Globus pallidus (tissue), 1 donor: ENCODE measurements at places on chromosomes 7 and 10.

- DNase-seq = no peak
These were observed 59.6 kb downstream of the RUNDC3B start for GRCh38 chr7:87687653-87688254.

- DNase-seq = no peak
These were observed 104.9 kb downstream of the DOCK4 start for GRCh38 chr7:112101201-112101846.

GRCh38 chr7:73991522-73992100, 36.4 kb upstream of the ELN start:
- DNase-seq = no peak

DNA sequence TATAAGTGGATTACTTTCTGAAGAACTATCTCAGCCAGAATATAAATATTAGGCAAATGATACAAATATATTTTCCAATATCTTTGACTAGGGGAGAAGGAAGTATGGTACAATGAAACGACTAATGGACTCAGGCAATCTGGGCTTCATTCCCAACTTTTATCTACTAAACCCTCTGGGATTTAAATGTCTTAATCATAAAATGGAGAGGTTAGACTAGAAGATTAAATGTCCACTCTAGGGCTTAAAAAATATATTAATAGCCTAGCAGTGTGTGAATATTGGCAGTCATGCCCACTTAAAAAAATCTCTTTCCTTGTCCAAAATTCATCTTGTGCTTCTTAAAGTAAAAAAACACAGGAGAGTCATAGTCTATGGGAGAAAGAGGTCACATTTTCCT, 98.3 kb downstream of the CTTNBP2 start:
- no peak for DNase-seq

GRCh38 chr7:98200364-98200763, 10.9 kb upstream of the BHLHA15 start:
- no peak for DNase-seq

DNA sequence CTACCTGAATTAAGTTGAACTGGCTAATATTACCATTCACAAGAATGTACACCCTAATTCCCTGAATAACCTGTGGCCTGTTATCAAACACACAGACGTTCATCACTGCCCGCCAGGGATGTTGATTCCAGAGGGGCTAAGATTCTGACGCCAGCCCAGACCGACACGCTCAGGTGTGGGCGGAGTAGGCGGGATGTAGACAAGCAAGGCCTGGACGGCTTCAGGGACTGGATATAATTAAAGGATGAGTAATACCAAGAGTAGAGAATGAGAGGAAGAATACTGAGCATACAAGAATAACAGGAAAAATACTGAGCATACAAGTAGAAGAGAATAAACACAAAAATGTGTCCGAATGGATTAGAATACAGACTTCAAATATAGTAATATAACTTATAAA, 29.0 kb downstream of the CUBN start:
- DNase-seq = no peak

GRCh38 chr7:38548605-38549004, 82.6 kb downstream of the AMPH start:
- DNase-seq = no peak

DNA sequence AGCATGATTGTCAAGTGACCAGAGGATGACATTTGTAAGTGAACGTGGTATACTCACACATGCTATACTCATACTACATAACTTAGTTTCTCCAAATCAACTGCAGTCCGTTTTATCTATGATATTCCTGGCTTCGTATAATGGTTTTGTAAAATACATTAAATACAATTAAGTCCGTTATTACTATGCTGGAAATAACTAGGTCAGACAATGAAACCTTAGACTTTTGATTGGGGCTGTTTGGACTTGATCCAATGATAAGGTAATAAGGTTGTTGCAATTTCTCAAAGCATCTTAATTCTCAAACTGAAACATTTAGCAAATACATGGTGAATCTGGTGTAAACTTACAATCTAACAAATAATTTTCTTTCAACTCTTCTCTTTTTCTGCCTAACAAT, 117.0 kb downstream of the TWIST1 start:
- DNase-seq = no peak

DNA sequence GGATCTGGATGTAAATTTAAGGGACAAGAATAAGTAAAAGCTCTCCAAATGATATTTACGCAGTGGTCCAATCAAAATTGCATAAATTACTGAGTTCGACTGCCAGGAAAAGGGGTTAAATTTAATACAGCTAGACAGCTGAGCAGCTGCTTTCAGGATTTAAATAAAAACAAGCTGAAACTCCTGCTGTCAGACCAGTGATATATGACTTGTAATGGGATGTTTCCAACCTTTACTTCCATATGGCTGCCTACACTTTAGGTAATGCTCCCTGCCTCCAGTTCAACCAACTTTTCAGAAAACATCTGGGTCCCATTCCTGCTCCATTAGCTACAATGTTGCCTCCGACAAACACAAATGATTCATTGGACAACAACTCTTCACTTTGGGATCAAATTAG, 326.3 kb upstream of the DGKB start:
- DNase-seq = no peak

DNA sequence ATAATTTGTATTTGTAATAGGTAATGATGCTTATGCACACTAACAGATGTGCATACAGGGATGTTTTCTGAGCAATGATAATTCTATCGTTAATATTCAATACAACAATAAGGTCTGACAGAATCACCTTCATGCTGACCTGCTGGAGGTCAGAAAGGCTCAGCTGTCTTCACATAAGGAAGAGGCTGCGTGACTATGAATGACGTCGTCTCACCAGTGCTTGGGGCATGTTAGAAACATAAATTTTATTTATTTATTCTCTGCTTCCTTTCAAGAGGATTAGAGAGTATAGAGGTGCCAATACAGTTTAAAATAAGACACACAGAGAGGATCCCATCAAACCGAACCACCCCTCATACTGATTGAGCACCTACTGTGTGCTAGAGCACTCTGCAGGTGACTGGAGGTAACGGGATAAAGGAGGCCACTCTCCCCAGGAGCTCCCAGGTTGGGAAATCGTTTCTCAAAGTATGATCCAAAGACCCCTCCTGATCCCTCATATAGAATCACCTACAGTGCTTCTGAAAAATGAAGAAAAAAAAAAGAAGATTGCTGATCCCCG, 265.6 kb upstream of the NPVF start:
- no peak for DNase-seq

DNA sequence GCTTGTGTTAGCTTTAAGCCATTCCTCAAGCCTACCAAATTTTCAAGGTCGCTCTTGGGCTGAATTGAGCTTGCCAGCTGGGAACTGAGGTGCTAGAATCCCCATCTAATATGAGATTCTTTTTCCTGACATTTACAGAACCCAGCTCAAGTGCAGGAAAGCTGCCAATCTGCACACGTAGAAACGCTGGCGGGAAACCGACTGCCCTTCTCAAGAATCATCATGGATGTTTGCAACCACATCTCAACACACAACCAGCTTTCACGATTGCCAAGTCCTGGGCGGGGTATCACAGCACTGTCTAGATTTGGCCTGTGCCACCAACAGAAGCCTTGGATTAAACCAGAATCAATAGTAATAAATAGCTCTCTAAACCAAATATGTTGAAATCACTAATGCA, 203.7 kb downstream of the DIP2C start:
- no peak for DNase-seq

GRCh38 chr10:6813856-6814255, 233.8 kb upstream of the PRKCQ start:
- DNase-seq = no peak

- DNase-seq = no peak
These were observed 84.1 kb downstream of the CCSER2 start for GRCh38 chr10:84412482-84412881.

DNA sequence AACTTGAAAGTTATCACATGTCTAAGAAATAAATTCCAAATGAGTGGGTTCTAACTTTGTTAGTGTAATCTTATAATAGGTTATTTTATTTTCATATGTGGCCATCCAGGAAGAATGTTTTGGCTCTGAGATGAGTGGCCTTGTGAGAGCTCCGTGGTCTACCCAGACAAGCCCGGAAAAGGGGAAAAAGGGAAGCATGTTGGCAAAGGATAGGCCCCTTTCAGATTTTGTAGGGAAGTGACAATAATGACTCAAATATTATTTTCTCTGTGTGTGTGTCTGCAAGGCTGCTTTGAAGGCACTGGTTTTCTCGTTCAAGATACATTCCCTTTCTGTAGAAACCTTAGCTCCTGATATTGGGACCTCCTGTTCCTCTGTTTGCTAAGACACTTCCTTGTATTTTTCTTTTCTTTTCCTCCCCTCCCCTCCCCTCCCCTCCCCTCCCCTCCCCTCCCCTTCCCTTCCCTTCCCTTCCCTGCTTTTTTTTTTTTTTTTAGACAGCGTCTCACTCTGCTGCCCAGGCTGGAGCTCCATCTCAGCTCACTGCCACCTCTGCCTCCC, 240.8 kb downstream of the LRMDA start:
- DNase-seq = no peak

- DNase-seq = no peak
These were observed 128.0 kb upstream of the MTPN start for GRCh38 chr7:136105191-136105590.

DNA sequence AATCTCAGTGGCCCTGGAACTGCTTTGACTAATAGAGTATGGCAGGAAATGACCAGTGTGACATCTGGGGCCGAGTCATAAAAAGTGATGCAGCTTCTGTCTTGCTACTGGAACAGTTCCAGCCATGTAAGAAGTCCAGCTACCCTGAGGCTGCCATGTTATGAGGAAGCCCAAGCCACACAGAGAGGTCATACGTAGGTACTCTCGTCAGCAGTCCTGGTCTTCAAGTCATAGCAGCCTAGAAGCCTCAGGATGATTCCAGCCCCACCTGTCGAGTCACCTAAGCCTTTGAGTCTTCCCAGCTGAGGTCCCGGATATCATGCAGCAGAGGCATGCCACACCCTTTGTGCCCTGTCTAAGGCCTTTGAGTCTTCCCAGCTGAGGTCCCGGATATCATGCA, 92.1 kb downstream of the PPP1R3C start:
- DNase-seq = no peak

DNA sequence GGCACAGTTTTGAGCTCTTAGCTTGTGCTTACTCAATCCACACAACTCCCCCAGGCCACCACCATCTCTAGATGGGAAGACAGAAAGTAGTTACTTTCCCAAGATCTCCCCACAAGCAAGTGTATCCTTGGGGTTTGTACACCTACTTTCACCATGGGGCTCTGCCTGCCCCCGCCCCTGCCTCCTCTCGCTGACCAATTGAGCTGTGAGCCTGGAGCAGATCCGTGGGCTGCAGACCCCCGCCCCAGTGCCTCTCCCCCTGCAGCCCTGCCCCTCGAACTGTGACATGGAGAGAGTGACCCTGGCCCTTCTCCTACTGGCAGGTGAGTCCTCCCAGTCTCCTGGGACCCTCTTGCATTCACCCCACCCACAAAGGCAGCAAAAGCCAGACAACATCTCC, 2.0 kb downstream of the FXYD4 start:
- no peak for DNase-seq

DNA sequence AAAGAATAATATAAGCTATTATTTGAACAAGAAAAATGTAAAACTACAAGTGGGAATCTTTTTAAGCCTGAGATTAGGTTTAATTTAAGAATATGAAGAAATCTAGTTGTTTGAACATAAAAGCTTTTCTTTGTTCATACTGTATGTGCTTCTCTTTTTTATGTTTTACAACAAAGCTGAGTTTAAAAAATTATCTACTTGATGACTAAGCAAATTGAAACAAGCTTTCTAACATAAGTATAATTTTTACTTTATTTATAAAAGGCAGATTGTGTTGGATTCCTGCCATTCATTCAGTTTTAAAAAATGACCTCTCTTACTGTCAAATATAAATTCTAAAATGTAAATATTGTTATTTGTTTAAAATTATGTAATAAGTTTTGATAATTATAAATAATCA, 958.2 kb downstream of the DNAJB9 start:
- no peak for DNase-seq

DNA sequence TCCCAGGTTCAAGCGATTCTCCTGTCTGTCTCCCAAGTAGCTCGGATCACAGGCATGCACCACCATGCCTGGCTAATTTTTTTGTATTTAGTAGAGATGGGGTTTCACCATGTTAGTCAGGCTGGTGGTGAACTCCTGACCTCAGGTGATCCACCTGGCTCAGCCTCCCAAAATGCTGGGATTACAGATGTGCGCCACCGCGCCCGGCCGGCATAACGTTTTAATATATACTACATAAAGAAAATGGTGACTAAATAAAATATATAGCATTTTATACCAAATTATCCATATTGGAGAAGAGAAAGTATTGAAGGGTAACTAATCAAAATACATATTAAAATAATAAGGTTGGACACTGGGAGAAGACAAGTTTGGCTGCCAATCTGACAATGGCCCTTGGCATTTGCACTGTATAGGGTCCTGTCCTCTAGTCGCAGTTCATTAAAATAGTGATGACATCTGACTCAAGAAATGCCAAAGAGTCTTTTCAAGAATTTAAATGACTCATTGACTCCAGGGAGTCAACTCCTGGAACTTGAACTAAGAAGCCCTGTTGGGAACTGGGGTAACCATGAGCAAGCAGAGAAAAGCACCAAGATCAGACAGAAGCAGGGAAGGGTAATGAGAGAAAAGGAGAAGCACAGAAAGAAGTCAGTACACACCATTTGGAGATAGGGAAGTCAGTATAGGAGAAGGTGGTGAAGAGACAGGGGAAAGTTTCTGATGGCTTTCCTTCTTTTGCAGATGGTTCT, 91.1 kb downstream of the CH25H start:
- DNase-seq = no peak

GRCh38 chr7:16734148-16734726, 19.3 kb upstream of the TSPAN13 start:
- DNase-seq = no peak

- no peak for DNase-seq
These were observed 219.6 kb upstream of the GPR26 start for GRCh38 chr10:123446449-123447156.

GRCh38 chr10:125843603-125844329, 20.4 kb downstream of the BCCIP start:
- no peak for DNase-seq

GRCh38 chr7:127901895-127902703, 129.1 kb downstream of the LRRC4 start:
- DNase-seq = no peak

- DNase-seq = no peak
These were observed 422.8 kb downstream of the GLRX3 start for GRCh38 chr10:130558746-130559546.

DNA sequence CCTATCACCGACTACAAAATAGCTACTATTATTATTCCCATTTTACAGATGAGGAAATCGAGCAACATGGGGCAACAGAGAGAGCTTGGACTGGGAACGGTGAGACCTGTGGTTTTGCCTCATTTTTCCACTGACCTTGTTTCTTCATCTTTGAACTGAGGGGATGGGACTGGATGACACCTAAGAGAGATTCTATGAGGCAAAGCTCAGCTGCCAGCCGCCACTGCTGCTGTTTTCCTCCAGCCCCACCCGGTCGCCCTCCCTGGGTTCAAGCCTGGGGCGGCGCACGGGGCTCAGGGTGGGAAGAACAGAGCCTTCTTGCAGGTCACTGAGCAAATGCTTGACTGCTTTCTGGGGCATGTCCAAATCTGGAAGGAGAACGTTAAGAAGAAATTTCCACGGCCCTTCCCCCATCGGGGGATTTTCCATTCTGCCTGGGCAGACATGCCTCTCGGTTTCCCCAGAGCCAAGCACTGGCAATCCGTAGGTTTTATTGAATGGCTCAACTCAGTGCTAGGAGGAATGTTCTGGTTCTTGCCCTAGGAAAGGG, 12.3 kb downstream of the DDIT4 start:
- DNase-seq = no peak

- no peak for DNase-seq
These were observed 87.0 kb downstream of the IPMK start for GRCh38 chr10:58180666-58181065.

- no peak for DNase-seq
These were observed 285.8 kb upstream of the CACNA2D1 start for GRCh38 chr7:82729172-82730030.
